ENCODE measurements at places on chromosomes 7 and 10.

DNA sequence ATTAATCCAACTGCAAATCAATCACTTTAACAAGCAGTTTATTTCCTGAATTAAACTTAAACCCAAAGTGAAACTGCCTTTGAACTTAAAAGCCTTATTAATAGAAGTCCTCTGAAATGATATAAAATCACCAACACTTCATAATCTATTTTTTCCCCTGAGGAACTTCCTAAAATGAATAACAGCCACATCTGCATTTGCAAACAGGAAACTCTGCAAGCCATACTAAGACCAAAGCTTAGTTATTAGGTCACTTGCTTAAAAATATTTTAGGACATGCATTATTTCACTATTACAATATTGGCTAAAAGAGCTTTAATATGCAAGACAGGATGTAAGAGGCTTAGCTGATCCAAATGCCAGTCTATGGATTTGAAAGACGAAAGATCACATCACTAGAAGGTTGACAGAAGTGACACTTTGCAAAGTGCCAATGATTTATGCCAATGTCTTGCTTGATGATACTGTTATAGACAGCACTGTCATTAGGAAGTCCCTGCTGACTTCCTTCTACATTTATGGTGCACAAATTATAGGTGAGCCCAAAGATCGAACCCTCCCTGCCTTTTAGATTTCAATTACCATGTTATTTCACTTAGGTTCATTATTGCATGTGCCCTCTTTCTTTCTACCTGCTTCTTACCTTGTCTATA lies 99.9 kb upstream of the SKAP2 start:
- no peak for DNase-seq

- no peak for DNase-seq
Measured at GRCh38 chr10:113745374-113745773, 6.1 kb upstream of the PLEKHS1 start.

GRCh38 chr7:88090671-88091070 lies 129.2 kb downstream of the SRI start:
- DNase-seq = no peak

DNA sequence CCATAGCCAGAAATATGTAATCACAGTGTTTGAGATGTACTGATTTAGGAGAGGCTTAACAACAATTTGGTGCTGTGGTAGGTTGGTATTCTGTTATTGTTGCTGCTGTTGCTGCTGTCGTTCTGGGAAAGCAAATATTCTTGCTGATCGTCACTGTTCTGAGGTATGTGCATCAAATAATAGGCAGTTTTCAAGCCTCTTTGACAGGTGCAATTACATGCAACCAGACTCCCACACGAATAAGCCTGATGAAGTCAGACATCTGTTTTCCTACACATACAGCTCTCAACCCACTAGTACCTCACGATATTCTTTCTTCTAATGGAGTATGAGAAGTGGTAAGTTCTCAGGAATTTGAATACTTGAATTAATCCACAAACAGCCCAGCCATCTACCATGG lies 46.7 kb upstream of the NRG3 start:
- no peak for DNase-seq

DNA sequence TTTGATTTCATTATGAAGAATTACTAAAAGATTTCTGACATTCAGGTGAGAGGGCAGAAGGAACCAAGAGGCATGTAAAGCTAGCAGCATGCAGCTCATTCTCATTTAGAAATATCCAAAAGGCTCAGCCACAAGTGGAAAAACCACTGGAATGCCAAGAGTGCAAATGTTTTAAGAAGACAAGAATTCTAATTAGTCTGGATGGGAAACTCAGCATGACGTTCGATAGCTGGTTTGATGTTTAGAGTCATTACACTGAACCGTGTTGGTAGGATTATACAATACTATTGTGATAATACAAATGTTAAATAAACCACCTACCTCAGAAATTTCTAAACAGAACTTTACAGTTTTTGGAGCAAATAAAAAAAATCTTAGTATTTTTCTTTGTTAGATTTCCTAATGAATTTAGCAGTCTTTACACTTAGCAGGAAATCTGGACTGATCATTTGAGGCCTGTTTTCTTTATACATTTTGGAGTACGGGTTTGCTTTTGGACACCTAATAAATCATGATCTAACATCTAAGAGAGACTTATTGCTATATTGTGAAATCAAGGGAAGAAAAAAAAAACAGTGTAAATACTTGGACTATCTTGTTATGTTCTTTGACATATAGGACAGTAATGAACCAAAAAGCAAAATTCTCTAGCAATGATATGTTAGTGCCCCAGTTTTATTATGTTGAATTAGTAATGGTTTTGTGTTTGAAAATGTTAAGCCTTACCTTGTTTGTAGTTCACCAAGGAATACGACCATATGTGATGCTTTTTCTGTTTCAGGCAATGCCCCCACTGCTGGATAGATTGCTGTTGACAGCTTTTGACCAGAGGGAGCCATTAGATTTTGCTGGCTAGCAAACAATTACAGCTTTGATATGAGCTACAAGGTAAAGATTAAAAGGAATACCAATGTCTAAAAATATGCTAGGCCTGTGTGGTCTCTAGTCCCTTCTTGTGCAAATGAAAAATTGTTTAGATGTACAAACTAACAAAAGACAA lies 354.1 kb upstream of the SEMA3A start:
- peak; percentile 72 for DNase-seq

- DNase-seq = no peak
Measured at GRCh38 chr7:31935124-31936054, 134.8 kb downstream of the PDE1C start.

GRCh38 chr10:122713091-122713885 lies 13.6 kb upstream of the C10orf120 start:
- no peak for DNase-seq

DNA sequence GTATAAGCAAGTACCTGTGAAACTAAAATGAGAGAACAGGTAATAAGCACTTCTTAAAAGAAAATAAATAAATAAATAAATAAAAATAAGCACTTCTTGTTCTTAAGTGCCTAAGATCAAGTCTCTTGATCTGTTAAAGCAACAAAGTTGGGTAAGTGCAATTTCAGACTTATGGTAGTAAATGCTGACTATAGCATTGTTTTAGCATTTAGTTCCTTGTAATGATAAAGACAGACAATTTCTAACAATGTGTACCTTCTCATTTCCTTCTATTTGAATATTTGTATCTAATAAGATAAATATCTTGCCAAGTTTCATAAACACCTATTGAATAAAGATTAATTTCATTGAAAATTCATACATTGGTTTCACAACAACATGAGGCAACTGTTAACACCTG lies 87.4 kb downstream of the GALNT11 start:
- DNase-seq = no peak

GRCh38 chr7:15737601-15738000 lies 51.1 kb upstream of the MEOX2 start:
- no peak for DNase-seq

GRCh38 chr7:88480896-88481295 lies 174.2 kb upstream of the STEAP4 start:
- DNase-seq = no peak

GRCh38 chr7:133783276-133783675 lies 343.9 kb upstream of the LRGUK start:
- DNase-seq = no peak

DNA sequence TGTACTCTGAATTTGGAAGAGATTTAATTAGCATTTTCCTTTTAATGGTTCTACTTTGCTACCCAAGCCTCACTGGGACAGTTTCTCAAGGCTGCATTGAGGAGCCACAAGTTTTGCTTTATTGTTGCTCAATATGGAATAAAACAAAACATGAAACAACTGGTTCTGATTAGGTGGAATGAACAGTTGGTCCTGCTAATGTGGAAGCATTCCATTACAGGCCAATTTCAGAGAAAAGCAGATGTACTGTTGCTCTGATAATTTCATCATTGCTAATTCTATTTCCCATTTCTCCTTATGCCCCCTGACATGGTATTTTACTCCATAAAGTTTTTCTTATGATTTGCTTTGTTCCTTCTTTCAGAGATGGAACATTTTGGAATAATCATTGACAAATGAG lies 66.0 kb upstream of the PAPSS2 start:
- DNase-seq = peak; percentile 47

GRCh38 chr10:115963848-115964247 lies 309.2 kb downstream of the GFRA1 start:
- DNase-seq = no peak

DNA sequence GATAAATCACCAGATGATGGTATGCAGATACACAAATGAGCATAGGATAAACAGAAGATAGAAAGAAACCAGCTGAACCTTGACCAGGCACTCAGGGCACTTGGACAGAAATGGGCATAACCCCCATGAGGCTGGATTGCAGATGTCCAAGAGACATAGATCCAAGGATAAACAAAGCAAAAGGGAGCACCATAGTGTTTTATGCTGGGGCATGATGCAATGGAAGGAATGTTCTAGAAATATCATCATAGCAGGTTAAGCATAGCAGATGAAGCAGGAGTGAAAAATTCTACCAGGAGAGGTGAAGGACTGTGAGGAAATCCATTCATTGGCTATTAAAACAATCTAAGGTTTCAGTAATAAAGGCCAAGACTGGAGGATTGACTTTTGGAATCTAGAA lies 70.5 kb upstream of the TES start:
- no peak for DNase-seq

- DNase-seq = no peak
Measured at GRCh38 chr7:30659312-30659711, 22.9 kb downstream of the CRHR2 start.

GRCh38 chr10:129972145-129972965 lies 8.3 kb upstream of the EBF3 start:
- DNase-seq = no peak

GRCh38 chr7:131717181-131717580 lies 160.8 kb upstream of the PODXL start:
- no peak for DNase-seq

- no peak for DNase-seq
Measured at GRCh38 chr7:133623721-133624120, 370.8 kb downstream of the EXOC4 start.

DNA sequence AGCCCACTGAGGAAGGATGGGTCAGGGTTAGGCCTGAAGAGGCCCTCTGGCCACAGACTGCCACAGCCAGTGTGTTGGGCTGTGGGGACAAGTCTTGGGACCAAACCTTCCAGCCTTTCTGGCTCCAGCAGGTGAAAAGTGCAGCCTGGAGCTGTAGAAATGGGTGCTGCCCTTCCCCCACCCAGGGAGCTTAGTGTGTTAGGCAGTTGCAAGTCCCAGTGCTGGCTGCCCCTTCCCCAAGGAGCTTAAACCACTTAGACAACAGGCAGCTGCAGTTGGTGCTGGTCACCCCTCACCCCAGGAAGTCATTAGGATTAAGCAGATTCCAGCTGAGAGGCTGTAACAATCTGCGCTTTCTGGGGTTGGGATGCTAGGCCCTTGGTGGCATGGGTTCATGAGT lies 563.3 kb downstream of the NRG3 start:
- no peak for DNase-seq

- DNase-seq = no peak
Measured at GRCh38 chr7:129412501-129412900, 21.7 kb upstream of the STRIP2 start.

- DNase-seq = no peak
Measured at GRCh38 chr7:64651632-64652165, 14.2 kb upstream of the ZNF107 start.

GRCh38 chr10:12974491-12975199 lies 26.9 kb downstream of the CCDC3 start:
- no peak for DNase-seq

DNA sequence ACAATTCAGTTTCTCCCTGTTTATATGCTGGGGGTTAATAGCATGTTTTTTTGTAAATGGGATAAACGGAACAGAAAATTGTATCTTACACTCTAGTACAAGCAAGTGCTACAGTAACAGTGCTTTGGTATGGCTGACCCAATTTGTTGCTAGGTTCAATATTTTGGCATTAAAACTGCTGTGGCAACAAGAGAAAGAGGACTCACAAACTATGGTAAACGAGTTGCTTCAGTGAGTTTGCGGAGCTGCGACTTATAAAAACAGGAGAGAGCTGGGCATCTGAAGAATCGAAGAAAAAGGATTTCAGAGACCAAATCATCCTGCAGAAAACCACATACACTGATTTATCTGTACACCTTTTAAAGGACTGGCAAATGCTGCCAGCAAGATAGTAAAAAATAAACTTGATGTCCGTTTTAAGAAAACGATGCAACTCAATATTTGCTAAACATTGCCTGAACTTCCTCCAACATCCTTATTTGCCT lies 2.2 kb downstream of the GLUD1 start:
- no peak for DNase-seq

GRCh38 chr10:43258211-43258561 lies 8.7 kb downstream of the RASGEF1A start:
- DNase-seq = no peak

GRCh38 chr10:47396311-47396717 lies 12.2 kb upstream of the ZNF488 start:
- DNase-seq = no peak

- DNase-seq = no peak
Measured at GRCh38 chr7:1083729-1084657, 3.9 kb upstream of the GPER1 start.

GRCh38 chr7:17371671-17372524 lies 73.4 kb downstream of the AHR start:
- peak; percentile 90 for DNase-seq

GRCh38 chr10:70738006-70738760 lies 47.0 kb downstream of the TBATA start:
- no peak for DNase-seq

DNA sequence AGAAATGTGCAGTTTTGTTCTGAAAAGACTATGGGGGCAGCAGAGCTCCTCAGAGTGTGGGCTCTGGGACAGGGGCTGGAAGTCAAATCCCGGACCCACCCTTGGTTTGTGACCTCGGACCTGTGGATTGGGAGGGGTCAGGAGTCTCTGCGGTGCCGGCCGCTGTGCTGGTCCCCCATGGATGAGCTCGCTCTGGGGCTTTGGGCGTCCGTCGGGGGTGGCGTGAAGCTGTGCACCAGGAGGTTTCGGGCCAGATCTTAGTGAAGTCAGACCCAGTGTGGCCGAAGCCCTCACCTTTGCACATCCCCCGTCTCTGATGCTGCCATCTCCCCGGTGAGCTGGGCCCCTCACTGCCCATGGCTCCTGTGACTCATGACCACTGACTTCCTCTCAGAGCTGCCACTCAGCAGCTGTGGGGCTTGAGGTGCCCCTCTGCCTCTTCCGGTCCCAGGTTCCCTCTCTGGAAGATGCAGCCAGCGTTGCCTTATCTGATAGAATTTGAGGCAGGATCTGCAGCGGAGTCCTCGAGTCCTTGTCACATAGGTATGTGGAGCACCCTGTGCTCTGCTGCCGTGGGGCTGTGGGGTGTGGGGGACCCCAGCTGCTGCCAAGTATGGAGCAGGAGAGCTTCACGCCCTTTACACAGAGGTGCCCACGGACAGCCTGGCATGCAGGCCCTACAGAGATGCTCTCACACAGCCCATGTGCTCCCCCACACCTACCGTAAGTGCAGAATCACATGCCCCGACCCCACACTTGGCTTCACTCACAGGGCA lies 11.4 kb upstream of the SCART1 start:
- no peak for DNase-seq

DNA sequence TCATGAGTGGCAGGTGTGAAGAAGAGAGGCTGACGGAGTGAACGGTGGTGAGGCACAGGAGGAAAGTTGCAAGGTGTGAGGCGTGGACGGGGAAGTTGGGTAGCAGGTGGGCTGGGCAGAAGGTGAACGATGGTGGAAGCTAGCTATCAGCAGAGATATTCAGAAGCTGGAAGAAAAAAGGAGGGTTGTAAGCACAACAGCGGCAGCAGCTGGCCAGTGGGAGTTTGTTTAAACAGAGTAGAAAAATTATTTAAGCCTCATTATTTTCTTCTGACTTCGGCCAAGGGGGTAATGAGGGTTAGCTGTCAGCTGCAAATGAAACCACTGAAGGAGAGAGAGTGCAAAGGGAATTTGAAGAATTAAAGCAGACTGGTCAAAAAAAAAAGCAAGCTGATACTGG lies 62.1 kb upstream of the PRKAR2B start:
- DNase-seq = no peak
